Stimulated activated CD4-positive, alpha-beta T cell treated with anti-CD3 and anti-CD28 coated beads, Interleukin-1b, Interleukin-23, amount 100 ng/mL, for 1 hour (primary cell): ENCODE measurements at places on chromosomes 16 and 17.

DNA sequence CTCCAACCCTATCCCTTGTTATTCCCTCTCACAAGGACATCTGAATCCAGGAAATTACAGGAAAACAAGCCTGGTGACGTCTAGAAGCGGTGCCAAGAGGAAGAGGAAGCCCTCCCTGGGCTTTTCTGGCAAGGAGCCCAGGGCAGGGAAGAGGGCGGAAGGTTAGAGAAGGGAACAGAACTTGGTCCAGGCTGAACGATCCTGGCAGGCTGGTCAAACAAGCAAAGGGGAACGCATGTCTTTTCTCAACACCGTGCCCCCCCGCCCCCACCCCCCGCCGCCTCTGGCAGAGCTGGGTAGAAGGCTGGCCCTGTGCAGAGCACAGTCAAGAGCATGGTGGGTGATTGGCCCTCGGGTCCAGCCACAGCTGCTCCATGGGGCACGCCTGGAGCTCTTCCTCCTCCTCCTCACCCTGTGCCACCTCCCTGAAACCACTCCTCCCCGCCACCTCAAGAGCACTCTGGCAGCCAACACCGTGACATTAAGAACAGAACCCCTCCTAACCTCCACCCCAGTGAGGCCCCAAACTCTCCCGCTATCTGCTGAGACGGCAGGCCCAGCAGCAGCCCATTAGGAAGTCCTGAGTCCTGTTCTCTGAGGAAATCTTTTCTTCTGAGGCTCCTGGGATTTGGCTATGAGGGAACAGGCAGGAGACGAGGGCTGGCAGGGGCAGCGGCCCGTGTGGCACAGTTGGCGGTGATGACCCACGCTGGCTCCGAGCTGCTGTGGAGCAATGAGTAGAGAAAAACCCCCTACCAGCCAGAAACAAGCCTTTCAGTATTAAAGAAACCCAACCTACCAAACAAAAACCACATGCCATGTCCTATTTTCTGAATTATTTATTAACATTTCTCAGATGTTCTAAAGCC lies 7.3 kb downstream of the C16orf86 start:
- no peak for DNase-seq

GRCh38 chr17:47188271-47188875 lies 722 bp downstream of the CDC27 start:
- no peak for DNase-seq

- DNase-seq = no peak
Observed at GRCh38 chr17:38732376-38733281, 2.5 kb downstream of the CISD3 start.

DNA sequence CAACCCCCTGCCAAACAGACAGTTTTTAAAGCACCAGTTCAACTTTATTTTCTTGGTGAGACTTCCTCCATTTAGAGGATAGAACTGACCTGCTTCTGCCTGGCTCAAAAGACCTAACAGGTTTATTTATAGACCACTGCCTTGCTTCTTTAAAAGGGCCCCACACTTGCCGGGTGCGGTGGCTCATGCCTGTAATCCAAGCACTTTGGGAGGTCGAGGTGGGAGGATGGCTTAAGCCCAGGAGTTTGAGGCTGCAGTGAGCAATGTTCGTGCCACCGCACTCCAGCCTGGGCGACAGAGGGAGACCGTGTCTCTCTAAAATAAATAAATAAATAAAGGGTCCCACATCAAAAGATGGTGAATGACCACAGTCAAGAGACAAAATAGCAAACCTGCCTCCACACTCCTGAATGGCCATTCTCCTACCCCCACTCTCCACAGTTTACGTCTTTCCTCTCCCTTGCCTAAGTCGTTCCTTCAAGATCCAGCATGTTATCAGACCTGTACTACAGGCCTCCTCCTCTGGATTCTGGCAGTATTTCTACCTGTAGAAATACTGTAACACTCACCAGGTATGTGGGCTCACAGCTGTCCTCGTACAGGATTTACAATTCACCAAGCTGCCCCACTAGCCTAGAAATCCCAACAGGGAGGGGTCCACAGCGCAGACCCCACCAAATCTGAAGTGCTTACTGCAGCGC lies 95.6 kb downstream of the SMG6 start:
- no peak for DNase-seq

DNA sequence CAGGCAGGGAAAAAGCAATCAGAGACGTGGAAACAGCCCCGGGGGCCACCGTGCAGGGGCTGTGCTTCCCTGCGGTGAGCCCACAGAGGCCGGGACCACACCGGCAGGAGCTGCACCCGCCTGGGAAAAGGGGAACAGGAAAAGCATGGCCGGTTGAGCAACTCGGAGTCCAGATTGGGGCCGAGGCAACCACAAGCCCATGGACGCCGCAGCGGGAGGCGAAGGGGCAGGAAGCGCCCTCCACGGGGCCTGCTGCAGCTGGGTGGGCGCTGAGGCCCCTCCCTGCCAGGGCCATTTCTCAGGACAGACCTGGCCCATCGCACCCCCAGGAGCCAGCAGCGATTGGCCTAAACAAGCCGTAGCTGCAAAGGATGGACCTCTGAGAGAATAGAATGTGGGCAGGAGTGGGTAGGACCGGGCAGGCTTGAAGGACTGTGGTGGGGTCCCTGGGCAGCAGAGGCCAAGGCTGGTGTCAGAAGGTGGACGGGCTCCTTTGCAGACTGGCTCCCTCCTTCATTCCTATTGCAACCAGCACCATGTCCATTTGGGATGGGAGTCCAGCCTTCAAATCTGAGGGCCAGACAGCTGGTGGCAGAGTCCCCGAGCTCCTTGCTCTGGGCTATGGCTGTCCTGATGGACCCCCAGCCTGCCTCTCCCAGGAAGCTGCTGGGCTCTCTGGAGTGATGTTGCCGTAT lies 30.4 kb downstream of the COX4I1 start:
- no peak for DNase-seq

DNA sequence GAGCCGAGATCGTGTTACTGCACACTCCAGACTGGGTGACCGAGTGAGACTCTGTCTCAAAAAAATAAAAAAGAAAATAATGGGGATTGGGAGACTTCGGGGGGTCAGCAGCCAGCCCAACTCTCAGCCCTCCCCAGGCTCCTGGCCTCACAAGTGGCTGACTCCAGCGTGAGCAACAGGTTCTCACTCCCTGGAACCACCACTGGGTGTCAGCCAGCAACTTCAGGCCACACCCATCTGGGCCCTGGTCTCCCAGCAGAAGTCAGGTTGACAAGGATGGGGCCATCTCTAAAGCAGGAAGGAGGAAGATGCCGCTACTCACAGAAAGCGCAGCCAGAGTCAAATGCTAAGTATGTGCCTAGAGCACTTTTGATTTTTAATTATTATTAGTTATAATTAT lies 139.4 kb downstream of the C16orf78 start:
- no peak for DNase-seq

DNA sequence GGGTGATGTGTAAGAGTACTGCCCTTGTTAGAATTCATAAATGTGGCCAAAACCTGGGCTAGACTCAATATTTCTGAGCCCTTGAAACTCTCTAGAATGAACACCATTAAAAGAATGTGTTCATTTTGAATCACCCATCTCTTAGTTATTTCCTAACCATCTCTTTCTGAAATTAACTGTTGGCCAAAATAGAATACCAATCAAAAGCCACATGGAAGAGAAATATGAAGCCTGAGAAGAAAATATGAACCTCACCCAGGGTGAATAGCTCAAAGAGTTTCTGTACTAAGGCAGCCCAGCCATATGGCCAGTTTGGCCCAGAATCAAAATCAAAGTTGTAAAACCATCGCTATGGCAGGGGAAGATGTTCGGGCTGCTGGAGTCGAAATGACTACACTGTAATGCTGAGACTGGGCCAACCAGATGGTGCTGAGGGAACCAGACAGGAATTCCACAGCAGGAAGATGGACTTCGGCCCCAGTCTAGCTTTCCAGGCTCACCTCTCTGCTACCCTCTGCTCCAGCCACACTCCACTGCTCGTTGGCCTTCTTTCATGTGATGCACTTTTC lies 154.3 kb upstream of the ZFHX3 start:
- DNase-seq = no peak

DNA sequence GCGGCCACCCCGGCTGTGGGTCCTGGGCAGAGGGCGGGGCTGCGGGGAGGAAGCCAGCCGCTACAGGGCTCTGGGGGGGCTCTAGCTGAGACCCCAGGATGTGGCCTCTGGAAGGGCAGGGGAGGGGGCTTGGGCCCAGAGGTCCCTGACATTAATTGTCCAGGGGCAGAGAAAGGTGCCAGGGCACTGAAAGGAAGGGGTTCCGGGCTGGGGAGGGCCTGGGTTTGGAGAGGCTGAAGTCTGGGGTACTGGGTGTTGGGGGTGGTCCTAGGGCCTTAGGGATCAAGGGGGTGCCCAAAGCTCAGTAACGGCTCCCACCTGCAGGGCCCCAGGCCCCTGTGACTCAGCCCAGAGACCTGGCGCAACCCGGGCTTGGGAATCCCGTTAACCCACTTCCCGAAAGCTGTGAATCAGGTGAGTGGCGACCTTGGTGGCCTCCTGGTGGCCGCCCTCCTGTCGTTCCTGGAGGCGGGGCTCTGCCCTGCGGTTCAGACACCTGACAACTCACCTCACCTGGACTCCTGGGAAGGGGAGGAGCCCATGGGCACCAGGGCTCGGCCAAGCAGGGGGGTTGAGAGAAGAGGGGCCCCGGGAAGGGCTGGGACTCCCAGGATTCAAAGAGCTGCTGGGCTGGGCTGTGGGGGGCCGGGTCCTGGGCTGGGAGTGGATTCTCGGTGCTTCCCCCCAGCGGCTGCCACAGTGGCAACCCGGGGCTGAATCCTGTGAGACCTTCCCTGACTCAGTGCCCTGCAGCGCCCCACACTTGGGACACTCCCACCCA lies 465 bp upstream of the PRSS22 start:
- no peak for DNase-seq

DNA sequence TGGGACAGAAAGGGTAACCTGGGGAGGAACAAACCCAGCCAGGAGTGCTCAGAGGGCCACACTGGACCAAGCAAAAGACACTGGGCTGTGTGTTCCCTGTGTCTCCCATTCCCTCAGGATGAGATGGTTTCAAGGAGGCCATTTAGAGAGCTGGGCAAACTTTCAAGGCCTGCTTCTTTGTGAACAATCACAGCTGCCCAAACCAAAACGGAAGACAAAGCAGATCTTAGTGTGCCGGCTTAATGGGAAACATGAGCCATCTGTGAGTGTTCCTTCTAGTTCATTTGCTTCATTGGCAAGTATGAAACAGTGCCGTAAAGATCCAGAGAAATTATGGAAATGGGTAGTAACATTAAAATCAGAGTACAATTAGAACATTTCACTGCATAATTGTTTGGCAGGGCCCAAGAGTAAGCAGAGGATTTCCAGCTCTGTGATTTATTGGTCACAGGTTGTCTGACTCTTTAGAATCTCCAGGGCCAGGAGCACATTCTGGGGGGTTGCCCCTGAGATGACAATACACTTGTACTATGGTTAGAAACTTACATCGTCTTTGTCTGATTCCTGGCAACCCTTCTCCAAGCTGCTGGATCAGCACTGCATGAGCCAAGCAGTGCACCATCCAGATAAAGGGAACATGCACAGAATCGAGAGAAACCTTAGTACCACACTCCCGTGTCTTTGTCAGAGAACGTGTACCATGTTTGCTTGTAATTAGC lies 412.1 kb downstream of the RBFOX1 start:
- no peak for DNase-seq

- DNase-seq = no peak
Observed at GRCh38 chr17:74943808-74944522, 8.3 kb downstream of the OTOP3 start.

DNA sequence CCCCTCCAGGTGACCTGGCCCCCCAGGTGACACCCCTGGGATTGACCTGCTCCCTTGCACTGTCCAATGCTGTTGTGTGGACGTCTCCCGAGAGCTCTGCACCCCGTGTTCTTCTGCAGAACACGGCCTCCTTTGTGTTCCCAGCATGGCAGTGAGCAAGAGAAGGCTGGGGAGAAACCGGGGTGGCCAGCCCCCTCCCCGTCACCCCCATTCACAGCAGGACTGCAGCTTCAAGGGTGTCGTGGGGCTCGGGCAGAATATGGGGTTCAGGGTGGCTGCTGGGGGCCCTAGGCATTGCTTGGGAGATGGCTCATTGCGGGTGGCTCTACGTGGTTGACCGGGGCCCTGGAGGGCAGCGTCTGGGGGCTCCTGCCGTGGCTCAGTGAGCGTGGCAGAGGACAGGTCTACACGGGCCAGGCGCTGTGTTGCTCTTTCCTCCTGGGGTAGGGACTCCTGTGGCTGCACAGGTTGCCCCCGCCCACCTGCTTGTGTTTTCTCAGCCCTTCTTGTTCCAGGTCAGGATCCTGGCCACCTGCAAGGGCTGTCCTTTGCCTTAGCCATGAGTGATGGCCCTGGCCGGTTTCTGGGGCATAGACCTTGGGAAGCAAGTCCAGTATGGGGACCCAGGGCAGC lies 12.5 kb downstream of the GSE1 start:
- no peak for DNase-seq

DNA sequence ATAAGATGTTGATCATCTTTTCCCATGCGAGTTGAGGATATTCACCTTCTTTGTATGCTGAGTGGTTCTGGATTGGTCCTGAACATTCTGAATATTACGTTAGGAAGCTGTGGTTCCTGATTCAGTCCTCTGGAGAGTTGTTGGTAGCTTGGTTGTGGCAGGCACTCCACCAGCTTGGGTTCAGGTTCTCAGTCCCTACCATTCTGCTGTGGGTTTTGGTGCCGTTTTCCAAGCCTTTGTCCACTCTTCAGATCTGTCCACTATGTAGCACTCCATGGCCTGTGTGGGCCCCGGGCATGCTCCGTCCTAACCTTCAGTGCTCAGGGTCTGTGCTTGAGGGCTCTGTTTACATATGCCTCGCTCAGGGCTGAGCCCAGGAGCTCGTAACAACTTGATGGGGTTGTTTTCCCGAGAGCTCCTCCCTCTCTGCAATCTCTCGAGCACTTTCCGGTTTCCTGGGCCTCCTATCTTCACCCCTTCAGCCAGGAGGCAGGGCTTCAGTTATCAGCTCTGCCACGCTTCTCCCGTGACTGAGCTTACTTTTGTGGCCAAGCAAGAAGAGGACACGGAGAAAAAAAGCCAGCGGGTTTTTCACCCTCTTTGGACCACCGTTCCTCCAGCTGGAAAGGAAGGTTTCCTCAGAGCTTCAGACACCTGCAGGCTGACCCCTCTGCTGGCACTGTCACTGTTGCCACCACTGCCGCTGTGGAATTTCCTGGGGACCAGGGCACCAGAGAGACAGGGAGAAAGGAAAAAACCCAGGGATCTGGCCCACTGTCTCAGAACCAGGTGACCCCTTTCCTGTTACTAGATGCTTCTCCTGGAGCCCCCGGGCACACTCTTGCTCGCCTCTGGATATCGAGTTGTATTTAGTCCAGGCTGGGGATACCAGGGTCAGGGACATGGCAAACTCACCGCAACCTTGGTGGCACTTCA lies 19.6 kb downstream of the KIAA0513 start:
- no peak for DNase-seq

- no peak for DNase-seq
Observed at GRCh38 chr17:30965686-30966085, 5.2 kb upstream of the RNF135 start.

DNA sequence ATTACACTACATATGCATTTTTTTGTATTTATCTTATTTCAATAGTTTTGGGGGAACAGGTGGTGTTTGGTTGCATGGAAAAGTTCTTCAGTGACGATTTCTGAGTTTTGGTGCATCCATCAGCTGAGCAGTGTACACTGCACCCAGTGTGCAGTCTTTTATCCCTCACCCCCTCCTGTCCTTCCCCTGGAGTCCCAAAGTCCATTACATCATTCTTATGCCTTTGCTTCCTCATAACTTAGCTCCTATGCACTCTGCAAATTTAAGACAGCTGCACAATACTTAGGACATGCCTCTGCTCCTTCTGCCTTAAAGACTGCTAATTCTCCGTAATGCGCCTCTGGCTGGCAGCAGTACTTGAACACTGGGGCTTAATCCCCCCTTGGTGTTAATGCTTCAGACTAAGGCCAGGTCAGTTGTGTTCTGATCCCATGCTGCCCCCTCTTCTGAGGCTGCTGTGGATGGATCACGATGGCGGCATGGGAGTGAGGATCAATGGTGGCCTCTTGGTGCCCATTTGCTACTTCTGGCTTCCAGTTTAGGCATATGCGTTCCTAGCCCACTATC lies 146.2 kb downstream of the PARN start:
- no peak for DNase-seq
